HCT116 (cell line): ENCODE measurements at places on chromosomes 16 and 17. TPM values are rescaled to one million over a fixed set of nuclear protein-coding genes. Genes with fewer than 3 reads are reported as not detected.

Gene PABPN1L
- 0.57 TPM for total RNA-seq

Gene CORO1A
- 7.0 TPM for total RNA-seq

DNA sequence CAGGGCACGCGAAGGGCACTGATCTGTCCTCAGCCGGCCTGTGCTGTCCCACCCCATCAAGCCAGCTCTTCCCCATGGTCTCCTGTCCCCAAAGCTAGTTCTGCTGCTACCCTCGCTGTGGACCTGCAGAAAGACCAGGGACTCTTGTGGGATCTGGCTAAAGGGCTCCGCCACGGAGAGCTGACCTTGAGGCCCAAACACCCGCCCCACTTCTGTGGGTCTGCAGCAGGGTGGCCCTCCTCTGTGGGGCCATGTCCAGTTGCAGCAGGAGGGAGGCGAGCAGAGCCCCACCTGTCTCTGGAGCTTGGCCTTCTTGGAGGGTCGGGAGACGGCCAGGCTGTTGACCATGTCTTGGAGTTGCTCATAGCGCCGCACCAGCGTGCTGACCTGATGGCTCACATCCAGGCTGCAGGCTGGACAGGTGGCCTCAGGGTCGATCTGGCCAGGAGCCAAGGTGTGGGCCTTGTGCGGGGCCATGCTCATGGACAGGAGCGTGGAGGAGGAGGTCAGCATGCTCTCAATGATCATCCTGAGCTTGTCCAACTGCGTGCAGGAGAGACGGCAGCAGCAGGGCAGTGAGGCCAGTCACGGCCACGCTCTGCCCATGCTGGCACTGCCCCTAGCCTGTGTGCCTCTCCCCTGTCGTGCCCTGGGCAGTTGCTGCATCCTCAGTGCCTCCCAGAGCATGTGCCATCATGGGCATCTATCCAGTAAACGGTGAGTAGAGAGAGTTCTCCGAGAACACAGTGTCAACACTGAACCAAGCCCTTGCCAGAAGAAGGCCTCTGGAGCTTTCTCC lies 16.6 kb downstream of the UBALD2 start:
- no peaks in the 10 kb centered on the region for H3K4me1 ChIP-seq
- no peak overlapping the region for H3K4me3 ChIP-seq
- DNase-seq = no peak
- H3K27ac ChIP-seq = no peak overlapping the region

DNA sequence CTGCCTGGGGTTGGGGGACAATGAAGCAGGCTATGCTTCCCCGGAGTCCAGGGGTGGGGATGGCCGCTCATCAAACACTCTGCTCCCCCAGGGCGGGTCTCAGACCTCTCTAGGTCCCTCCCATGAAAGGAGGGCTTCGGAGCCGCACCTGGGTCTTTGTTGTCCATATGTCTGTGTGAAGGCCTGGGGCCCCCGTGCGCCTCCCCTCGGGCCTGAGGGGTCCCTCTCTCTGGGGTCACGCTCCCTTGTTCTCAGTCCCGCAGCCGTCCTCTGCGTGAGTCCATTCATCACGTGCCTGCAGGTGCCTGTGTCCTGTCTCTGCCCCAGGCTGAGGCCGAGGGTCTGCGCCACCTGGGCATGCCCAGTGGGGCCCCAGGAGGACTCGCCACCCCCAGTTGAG lies 15.6 kb downstream of the BAHCC1 start:
- DNase-seq = no peak
- no peak overlapping the region for H3K27ac ChIP-seq
- no peaks in the 10 kb centered on the region for H3K36me3 ChIP-seq
- peaks cover 9% of the 10 kb centered on the region; the same call in 1 of the 2 replicates for H3K4me1 ChIP-seq
- H3K27me3 ChIP-seq = no peaks in the 10 kb centered on the region

DNA sequence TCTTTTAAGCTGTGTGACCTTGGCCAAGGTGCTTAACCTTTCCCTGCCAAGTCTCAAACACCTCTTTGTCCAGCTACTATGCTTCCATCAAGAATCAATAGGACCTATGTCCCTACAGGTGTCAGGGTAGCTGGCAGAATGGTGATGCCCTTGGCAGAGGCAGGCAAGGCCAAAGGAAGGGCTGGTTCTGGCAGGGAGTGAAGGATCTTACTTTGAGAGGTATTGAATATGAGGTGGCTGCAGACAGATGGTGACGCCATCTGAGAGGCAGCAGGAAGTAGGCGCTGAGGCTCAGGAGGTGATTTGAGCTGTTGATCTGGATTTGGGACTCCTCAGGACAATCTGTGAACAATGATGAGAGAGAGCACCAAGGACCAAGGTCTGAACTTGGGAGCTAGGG lies 12.5 kb downstream of the ABCC3 start:
- H3K36me3 ChIP-seq = no peaks in the 10 kb centered on the region
- no peak overlapping the region for H3K27ac ChIP-seq
- peaks cover 58% of the 10 kb centered on the region for H3K4me1 ChIP-seq
- no peak overlapping the region for H3K4me3 ChIP-seq
- no peaks in the 10 kb centered on the region for H3K27me3 ChIP-seq

DNA sequence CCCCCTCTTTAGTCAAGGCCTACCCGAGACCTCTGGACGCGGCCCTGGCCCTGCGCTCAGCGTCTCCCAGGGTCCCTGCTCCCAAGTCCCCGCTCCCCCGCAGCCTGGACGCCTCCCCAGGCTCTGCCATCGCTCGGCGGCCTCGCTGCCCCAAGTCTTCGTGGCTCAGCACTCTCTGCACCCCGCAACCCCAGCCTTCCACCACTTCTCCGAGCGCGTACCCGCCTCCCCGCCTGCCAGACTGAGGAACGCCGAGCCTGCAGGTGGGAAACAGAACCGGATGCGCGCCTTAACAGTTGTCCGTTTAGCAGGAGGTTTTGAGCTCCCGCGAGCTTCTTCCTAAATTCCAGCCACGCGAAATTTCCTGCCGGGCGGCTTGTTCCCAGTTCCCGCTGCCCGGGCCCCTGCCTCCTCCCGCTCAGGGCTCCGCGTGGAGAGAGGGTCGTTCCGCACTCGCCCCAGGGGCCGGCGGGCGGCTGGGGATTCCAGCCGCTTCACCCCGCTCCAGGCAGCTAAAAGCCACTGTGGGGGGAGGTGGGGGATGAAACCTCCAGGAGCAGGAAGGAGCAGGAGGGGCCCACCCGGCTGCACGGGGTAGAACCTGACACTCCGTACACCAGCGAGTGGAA lies 87.7 kb downstream of the KCNJ12 start:
- H3K4me1 ChIP-seq = no peaks in the 10 kb centered on the region
- H3K27ac ChIP-seq = no peak overlapping the region
- H3K27me3 ChIP-seq = 0 out of 2 replicates have a peak, but pooled peaks cover under 1% of the 10 kb centered on the region
- no peak for DNase-seq
- no peaks in the 10 kb centered on the region for H3K36me3 ChIP-seq

GRCh38 chr16:28062847-28063521 lies 530 bp downstream of the GSG1L start:
- H3K27me3 ChIP-seq = peaks cover 12% of the 10 kb centered on the region; the same call in 1 of the 2 replicates
- H3K4me3 ChIP-seq = no peak overlapping the region
- DNase-seq = no peak
- H3K36me3 ChIP-seq = no peaks in the 10 kb centered on the region

GRCh38 chr17:46771561-46772474 lies 46.7 kb downstream of the WNT3 start:
- DNase-seq = no peak
- H3K36me3 ChIP-seq = no peaks in the 10 kb centered on the region
- H3K27ac ChIP-seq = peak overlapping the region; percentile 79
- peak overlapping the region; percentile 73 for H3K4me3 ChIP-seq
- no peaks in the 10 kb centered on the region for H3K27me3 ChIP-seq
- H3K4me1 ChIP-seq = peaks cover 32% of the 10 kb centered on the region

GRCh38 chr16:3190949-3191353 lies 2.9 kb downstream of the OR1F1 start:
- H3K4me3 ChIP-seq = peak overlapping the region; percentile 24; the same call in 1 of the 2 replicates
- no peaks in the 10 kb centered on the region for H3K36me3 ChIP-seq
- H3K4me1 ChIP-seq = peaks cover 35% of the 10 kb centered on the region
- H3K27ac ChIP-seq = no peak overlapping the region
